Activated CD8-positive, alpha-beta T cell treated with anti-CD3 and anti-CD28 coated beads, Interleukin-2, amount 10 ng/mL, durations not matched to agents 7 days and 5 days (primary cell): ENCODE measurements at places on chromosomes 1 and 21.

- DNase-seq = no peak
Observed at GRCh38 chr1:235864931-235865525, 1.7 kb downstream of the LYST start.

DNA sequence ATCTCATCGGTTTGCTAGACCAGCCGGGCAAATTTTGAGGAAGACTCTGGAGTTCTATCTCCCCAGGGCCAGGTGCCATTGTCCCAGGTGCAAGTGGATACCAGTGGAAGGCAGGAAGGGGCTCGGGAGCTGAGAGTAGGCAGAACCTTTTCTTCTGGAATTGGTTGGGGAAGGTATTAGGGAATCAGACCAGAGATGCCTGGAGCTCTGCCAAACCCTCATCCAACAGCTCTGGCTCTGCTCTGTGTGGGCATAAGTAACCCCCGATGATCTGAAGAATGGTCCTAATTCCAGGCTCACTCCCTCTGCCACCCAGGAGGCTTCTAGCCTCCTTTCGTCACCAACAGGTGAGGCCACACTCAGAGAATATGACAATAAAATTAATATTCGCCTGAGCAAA is 69.9 kb downstream of the PGBD5 start:
- DNase-seq = no peak

DNA sequence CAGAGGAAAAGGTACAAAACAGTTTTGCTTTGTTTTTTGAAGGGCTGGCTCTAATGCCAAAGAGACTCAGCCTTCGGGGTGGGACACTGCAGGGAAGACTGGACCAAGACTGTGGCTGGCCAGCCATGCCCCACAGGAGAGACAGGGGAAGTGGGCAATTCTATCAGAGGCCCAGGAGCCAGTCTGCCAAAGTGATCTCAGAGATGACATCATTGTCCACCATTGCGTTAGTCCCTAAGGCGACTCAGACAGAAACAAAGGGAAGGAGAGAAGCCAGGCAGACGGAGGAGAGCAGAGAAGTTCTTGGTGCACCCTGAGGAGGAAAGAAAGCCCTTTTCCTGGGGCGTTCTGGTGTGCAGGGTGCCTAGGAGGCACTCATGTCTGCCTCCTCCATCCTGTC is 26.4 kb downstream of the OPTC start:
- DNase-seq = no peak

DNA sequence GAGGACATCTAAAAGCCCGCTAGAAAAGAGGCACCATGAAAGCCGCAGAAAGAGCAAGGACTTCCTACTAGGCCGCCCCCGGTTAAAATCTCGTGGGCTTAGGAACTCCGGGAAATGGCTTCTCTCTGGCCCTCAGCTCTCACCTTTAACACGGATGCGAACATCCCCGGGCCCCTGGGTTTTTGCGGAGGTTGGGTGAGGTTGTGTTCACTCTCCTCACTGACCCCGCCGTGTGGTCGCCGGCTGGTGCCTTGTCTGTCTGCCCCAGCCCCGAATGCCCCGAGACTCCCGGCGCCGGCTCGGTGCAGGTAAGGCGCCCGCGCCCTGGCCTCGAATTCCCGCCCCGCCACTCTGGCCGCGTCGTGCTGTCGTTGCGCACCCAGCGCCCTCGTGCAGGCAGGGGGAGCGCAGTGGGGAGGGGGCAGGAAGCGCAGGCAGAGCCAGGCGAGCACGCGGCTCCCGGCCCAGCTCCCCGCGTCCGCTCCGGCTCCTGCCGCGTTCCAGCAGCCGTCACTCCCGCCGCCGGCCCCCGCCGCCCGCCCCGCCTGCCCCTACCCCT is at the start of gene SHISAL2A:
TSS of gene SHISAL2A (plus strand) at position 437 of the 559 bp plus-strand sequence. CDS start 326 bp downstream, outside the sequence.
- DNase-seq = peak; percentile 68

DNA sequence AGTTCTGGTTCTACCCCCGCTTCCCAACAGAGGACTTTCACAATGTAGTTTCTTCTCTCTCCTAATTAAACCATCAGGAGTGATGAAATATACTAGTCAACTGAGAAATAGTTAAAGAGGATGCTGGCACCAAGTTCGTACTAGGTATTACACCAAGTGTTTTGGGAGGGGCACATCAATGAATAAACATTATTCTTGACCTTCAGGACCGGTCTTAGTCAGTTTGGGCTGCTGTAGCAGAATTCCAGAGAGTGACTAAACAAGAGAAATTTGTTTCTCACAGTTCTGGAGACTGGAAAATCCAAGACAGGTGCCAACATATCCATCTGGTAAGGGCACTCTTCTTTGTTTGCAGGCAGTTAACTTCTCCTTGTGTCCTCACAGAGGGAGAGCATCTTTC is 103.8 kb downstream of the SPATA17 start:
- no peak for DNase-seq

DNA sequence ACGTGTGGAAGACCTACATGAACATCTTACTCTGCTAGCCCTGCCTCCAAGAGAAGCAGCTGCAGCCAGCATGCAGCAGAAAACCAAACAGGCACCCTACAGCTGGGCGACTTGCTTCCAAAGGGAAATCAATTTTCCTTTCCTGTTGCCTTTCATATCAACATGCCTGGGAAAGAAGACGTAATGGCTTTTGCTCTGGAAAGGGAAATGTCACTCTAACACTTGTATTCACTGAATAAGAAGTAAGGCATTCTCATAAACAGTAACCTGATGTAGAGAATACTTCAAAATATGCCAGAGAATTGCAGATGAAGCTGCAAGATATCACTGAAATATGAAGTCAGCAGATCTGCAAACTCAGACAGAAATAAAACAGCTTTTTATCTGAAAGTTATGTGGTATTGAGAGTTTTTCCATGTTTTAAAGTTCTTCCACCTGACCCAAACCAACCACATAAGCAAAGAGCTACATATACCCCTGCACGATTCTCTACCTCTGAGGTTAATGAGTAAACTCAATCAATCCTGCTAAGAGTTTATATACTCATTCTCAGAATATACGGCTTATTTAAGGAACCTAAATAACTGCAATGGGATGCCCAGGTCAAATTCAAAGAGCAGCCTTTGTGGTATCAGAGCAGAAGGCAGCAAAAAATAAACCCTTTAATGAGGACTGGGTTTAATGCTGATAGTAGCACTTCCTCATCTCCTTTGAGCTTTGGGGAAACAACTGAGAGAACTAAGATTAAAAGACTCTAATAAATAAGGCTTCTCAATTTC is 150.9 kb downstream of the RERE start:
- no peak for DNase-seq

- no peak for DNase-seq
Observed at GRCh38 chr1:1434824-1435105, 725 bp upstream of the VWA1 start.

DNA sequence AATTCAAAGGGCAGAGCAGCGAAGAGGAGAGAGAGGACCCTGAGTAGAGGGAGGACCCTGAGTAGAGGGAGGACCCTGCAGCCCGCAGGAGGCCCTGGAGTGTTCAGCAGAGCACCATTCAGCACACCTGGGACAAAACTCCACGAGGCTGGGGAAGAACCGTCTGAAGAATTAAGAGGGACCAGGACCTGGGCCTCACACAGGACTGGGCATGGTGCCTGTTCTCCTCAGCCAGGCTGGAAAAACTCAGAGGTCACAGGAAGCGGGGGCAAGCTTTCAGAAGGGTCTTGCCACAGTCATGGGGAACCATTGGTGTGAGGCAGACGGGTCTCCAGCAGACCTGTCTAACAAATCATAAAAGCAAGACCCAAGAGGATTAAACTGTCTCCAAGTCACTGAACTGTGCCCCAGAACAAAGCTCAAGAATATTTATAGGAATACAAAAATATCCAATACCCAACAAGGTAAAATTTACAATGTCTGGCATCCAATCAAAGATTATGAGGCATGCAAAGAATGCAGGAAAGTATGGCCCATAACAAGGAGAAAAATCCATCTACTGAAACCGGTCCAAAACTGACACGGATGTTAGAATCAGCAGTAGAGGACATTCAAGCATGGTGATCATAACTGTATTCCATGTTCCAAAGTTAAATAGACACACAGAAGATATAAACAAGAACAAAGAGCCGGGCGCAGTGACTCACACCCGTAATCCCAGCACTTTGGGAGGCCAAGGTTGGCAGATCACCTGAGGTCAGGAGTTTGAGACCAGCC is 30.6 kb downstream of the MORN1 start:
- no peak for DNase-seq

DNA sequence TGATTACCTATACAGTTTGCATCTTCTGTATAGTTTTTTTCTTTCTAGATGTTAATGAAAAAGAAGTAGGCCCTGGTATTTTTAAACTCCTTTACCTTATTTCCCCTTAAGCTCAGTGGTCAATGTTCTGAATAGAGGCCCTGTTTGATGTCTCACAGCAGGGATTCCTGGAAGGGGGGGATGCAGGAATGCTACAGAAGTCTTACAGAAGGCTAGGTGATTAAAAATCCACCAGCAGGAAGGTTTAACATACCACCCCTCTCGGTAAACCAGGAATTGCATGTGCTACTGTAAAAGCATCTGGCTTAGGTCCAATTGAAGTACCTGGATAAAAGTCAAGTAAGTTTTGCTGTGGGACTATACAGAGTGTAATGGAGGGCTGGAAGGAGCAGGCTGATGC is 78.3 kb downstream of the NOS1AP start:
- DNase-seq = no peak

GRCh38 chr1:172724765-172725613 is 66.1 kb downstream of the FASLG start:
- no peak for DNase-seq

- DNase-seq = no peak
Observed at GRCh38 chr1:235424092-235424491, 56.9 kb downstream of the TBCE start.

- DNase-seq = peak; percentile 42
Observed at GRCh38 chr21:42631142-42631541, 22.3 kb upstream of the PDE9A start.

- DNase-seq = no peak
Observed at GRCh38 chr1:207876131-207876530, 34.8 kb downstream of the CD34 start.

- DNase-seq = no peak
Observed at GRCh38 chr1:36142121-36142520, 7.2 kb downstream of the TRAPPC3 start.

DNA sequence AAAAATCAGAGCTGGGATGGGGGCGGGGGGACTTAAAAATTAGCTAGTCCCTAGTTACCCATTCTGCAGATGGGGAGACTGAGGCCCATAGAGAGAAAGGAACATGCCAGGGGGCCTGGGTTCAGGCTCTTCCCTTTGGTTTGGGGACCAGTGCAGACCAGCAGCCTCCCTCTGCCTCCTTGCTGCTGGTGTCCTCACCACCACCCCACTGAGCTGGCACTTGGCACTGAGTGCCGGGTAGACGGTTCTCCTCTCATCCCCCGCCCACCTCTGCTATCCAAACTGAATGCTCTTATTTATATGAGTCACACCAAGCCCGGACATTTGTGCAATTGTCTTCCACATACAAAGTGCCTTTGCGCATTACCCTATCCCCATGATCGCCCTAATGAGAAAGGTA is 39.2 kb downstream of the CAMK2N1 start:
- DNase-seq = no peak

DNA sequence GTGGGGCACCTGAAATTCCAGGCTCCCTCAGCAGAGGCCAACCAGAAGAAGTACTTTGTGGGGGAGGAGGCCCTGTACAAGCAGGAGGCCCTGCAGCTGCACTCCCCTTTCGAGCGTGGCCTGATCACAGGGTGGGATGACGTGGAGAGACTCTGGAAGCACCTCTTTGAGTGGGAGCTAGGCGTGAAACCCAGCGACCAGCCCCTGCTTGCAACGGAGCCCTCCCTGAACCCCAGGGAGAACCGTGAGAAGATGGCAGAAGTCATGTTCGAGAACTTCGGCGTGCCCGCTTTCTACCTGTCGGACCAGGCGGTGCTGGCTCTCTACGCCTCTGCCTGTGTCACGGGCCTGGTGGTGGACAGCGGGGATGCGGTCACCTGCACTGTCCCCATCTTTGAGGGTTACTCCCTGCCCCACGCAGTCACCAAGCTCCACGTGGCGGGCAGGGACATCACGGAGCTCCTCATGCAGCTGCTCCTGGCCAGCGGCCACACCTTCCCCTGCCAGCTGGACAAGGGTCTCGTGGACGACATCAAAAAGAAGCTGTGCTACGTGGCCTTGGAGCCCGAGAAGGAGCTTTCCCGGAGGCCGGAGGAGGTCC is 634 bp downstream of the ACTRT2 start:
- DNase-seq = no peak

DNA sequence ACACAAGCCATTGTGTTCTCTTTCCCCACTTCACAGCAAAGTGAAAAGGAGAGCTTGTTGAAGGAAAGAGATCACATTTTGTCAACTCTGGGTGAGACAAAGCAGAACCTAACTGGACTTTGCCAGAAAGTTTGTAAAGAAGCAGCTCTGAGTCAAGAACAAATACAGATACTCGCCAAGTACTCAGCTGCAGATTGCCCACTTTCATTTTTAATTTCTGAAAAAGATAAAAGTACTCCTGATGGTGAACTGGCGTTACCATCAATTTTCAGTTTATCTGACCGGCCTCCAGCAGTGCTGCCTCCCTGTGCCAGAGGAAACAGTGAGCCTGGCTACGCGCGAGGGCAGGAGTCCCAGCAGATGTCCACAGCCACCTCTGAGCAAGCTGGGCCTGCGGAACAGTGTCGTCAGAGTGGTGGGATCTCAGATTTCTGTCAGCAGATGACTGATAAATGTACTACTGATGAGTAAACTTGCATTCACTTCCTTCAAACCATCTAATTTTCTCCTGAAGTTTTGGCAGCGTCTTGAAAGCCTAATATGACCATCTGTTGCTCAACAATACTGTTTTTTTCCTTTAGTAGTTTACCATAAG is 43.7 kb downstream of the BACH1 start:
- no peak for DNase-seq

GRCh38 chr1:169201084-169201619 is 94.7 kb downstream of the ATP1B1 start:
- DNase-seq = no peak
